Colonic mucosa (tissue), 4 donors: ENCODE measurements at places on chromosomes 6 and 20. TPM values are rescaled to one million over a fixed set of nuclear protein-coding genes. Genes with fewer than 3 reads are reported as not detected.

The ENPP3 gene
- 11.5 TPM for total RNA-seq

GRCh38 chr6:111837007-111837406 is 36.2 kb downstream of the FYN start:
- H3K27me3 ChIP-seq, result no peaks in the 10 kb centered on the region
- H3K36me3 ChIP-seq, result no peaks in the 10 kb centered on the region

GRCh38 chr6:163586888-163587287 is 172.4 kb downstream of the QKI start:
- H3K27ac ChIP-seq, result no peak overlapping the region
- H3K36me3 ChIP-seq, result no peaks in the 10 kb centered on the region
- no peak for DNase-seq
- H3K27me3 ChIP-seq, result no peaks in the 10 kb centered on the region
- no peak overlapping the region for H3K4me3 ChIP-seq

GRCh38 chr6:112620812-112621569 is 273.9 kb downstream of the RFPL4B start:
- H3K27ac ChIP-seq, result no peak overlapping the region
- no peak overlapping the region for H3K4me3 ChIP-seq
- no peak for DNase-seq
- no peaks in the 10 kb centered on the region for H3K27me3 ChIP-seq
- no peaks in the 10 kb centered on the region for H3K36me3 ChIP-seq
- H3K4me1 ChIP-seq, result no peaks in the 10 kb centered on the region

The TRIM40 gene
- total RNA-seq, result 17.0 TPM

The CLDN20 gene
- total RNA-seq, result not detected

The CRISP3 gene
- total RNA-seq, result not detected

GRCh38 chr20:23417861-23418260 is 3.4 kb downstream of the NAPB start:
- H3K4me3 ChIP-seq, result no peak overlapping the region
- H3K27me3 ChIP-seq, result no peaks in the 10 kb centered on the region
- H3K36me3 ChIP-seq, result no peaks in the 10 kb centered on the region
- H3K4me1 ChIP-seq, result no peaks in the 10 kb centered on the region

DNA sequence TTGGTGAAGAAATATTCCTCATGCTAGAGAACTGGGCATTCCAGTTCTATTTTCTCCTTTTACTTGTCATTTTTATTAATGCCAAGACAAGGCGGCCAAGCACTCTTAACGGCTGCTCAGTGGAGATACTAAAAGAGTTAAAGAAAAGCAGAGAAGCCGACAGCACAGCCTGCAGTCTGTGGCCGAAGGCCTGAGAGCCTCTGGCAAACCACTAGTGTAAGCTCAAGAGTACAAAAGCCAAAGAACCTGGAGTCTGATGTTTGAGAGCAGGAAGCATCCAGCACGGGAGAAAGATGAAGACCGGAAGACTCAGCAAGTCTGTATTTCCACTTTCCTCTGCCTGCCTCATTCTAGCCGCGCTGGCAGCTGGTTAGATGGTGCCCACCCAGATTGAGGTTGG is 167.1 kb upstream of the FUT9 start:
- H3K27me3 ChIP-seq, result no peaks in the 10 kb centered on the region
- H3K4me3 ChIP-seq, result no peak overlapping the region
- DNase-seq, result no peak
- no peaks in the 10 kb centered on the region for H3K4me1 ChIP-seq
- no peaks in the 10 kb centered on the region for H3K36me3 ChIP-seq
